ENCODE measurements at places on chromosomes 5 and 9.

GRCh38 chr9:118269623-118270022, 565.4 kb downstream of the TLR4 start:
- no peak for DNase-seq

DNA sequence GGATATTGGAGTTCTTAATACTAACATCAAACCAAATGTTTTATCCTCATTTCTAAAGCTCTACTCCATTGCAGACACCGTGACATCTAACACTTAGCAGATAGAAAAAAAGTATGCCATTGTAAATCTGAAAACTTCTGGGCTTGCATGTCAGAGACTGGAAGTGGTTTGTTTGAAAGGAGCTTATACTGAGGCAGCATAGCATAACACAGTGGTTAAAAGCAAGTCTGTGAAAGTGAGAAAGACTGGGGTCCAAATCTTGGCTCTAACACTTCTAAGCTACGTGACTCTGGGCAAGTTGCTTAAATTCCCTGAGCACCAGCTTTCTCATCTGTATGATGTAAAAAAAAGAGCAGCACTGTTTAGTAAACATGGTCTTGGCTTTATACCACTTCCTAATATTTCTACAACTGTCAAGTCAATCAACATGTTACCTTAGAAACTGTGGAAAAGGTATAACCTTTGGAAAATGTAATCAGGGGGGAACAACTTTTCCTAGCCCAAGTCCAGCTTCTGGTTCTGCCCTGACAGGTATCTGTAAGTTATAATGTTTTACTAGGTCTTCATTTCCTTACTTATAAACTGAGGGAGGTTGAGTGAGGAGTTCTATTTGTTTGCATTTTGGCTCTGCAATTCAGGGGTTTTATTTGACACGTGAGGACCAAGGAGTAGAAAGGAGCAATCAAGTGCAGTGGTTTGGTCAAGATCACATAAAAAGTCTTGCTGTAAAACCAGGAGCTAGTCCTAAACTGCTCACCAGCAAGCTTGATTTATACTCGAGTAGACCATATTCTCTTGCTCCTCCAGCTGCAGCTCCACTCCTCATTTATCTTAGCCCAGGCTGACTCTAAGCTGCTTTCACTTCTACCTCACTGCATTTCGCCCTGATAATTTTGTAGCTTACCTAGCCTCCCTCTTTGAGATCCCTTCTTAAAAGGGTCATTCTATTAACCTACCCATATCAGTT, 541.0 kb downstream of the RAB3C start:
- DNase-seq: no peak

GRCh38 chr9:122168356-122168755, 8.6 kb downstream of the MORN5 start:
- no peak for DNase-seq

DNA sequence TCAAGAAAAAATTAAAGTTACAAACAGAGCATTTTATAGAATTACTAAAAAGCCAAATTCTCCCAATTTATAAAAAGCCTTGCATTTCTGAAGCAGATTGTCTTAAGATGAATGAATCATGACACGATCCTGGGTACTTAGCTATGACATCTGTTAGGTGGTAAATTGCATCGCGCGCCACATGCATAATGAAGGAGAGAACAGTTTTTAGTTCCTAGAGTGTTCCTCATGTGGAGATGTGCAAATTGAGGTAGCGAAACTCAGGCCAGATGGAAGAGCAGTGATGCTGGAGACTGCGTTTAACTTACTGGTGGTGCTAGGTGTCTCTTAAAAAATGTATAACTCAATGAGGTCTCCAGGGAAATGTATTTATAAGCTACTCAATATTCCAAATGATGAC, 516.1 kb downstream of the EFNA5 start:
- DNase-seq: no peak

- no peak for DNase-seq
Observed at GRCh38 chr9:78612091-78612490, 315.2 kb downstream of the PSAT1 start.
